ENCODE measurements at places on chromosomes 2 and 18.

- DNase-seq: no peak
These were observed 185.1 kb downstream of the TCF4 start for GRCh38 chr18:55402731-55403405.

DNA sequence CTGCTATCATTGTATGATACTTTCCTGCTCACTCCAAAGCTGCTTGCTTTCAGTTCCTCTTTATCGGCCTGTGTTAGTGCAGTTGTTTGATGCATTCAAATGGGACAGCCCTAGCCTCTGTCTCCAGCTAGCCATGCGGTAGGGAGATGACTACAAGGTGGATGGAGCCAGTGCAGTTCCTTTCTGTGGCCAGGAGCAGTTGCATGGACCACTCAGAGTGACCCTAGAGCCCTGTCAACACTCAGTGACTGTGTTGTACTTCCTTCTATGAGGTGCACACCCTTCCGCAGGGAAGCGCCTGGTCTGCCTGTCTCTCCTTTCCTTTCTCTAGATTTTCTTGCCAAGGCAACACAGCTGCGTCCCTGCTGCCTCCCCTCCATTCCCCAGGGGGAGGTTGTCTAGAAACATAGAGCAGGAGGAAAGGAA, 33.8 kb downstream of the KCNS3 start:
- DNase-seq: no peak

- DNase-seq: no peak
These were observed 40.2 kb upstream of the ZNF638 start for GRCh38 chr2:71291398-71291797.

- no peak for DNase-seq
These were observed 94.1 kb upstream of the SLC14A2 start for GRCh38 chr18:45521136-45521535.

DNA sequence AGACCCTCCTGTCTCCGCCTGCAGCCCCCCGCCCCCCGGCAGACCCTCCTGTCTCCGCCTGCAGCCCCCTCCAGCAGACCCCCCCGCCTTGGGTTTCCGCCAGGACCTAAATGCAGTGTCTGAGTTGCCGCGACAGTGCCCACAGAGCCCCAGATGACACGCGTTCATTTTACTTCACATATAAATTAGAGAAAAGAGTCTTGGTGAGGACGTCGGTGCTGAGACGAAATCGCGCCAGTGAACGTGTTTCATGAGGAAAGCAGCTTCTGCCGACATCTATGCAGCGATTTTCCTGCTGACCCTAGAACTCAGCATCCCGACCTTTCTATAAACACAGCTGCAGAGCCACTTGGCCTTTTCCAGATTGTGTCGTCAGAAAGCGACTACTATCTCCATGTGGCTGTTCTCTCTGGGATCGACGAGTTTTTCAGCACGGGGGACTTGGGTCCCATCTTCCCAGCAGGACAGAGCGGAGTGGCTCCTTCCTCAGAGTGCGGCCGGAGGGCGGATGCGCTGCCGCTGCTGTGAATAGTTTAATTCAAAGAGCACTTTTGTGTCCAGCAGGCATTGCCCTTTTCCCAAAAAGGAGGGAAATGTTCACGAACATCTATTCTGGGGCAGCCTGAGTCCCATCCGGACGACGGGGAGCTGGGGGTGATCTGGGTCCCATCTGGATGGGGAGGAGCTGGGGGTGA, 136.7 kb downstream of the NFATC1 start:
- DNase-seq: no peak

DNA sequence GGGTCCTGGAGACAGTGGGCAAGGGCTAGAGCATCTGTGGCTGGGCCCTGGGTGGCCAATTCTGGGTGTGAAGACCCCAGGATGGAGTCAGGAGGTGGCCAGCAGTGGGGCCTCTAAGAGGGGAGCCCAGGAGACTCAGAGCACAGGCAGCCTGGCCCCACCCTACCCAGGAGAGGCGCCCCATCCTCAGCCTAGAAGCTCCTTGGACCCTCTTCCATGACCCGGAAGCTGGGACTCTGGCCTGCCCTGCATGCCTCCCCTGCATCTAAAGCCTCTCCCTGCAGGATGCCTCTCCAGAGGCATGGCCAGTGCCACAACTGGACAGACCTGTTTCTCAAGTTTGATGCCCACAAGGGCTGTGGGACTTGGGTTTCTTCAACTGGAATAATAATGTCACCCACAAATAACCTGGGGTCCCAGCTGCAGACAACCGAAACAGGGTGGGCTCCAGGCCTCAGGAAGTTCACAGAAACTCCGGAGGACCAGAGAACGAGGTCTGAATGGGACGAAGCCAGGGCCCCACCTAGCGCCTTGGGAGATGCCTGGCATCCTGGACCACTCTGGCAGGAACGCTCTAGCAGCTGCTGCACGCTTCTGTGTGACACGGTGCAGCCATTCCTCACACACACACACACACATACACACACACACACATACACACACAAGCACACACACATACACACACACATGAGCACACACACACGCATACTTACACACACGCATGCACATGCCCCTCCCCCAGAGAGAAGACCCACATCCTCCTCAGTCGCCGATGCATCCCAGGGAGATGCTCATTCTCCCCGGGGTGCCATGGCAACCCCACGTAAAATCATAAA, 16.4 kb downstream of the KCNIP3 start:
- DNase-seq: no peak

DNA sequence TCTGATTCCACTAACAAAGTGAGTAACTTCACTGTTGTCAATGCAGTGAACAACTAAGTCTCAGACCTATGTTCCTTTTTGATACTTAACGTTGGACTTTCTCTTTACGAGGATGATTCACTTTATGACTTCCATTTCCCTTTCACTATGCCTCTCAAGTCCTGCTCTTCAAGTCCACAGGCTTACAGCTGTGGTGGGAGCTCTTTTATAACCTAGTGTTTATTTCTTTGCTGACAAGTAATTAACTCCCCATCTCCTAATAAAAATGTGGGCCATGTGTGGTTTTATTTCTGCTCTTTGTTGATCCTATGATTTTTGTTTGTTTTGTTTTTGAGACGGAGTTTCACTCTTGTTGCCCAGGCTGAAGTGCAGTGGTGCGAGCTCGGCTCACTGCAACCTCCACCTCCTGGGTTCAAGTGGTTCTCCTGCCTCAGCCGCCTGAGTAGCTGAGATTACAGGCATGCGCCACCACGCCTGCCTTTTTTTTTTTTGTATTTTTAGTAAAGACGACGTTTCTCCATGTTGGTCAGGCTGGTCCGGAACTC, 142.1 kb downstream of the USP34 start:
- DNase-seq: peak; percentile 71

DNA sequence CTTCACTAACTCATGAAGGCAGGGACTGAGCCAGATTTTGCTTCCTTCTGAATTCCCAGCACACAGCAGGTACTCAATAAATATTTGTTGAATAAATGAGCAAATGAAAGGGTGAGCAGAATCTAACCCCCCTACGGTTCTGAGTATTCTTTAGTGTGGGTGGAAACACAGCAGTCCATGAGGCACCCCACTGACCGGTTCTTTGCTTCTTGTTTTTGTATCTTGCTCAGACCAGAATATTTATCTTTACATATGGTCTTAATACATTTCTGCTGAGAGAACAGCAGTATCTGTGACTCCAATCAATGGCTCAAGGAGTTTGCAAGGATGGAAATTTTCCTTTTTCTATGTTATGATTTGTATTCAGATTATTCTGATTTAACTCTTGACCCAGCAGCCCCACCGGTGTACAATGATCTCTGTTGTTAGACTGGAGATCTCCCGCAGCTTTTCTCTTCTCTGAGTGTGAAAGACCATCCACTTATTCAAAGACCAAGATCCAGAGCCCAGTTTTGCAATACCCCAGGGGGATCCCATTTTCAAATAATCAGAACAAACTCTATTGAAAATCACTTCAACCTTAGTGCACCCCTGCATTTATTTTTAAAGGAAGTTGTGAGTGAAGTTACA, 506.5 kb upstream of the TNP1 start:
- DNase-seq: no peak

DNA sequence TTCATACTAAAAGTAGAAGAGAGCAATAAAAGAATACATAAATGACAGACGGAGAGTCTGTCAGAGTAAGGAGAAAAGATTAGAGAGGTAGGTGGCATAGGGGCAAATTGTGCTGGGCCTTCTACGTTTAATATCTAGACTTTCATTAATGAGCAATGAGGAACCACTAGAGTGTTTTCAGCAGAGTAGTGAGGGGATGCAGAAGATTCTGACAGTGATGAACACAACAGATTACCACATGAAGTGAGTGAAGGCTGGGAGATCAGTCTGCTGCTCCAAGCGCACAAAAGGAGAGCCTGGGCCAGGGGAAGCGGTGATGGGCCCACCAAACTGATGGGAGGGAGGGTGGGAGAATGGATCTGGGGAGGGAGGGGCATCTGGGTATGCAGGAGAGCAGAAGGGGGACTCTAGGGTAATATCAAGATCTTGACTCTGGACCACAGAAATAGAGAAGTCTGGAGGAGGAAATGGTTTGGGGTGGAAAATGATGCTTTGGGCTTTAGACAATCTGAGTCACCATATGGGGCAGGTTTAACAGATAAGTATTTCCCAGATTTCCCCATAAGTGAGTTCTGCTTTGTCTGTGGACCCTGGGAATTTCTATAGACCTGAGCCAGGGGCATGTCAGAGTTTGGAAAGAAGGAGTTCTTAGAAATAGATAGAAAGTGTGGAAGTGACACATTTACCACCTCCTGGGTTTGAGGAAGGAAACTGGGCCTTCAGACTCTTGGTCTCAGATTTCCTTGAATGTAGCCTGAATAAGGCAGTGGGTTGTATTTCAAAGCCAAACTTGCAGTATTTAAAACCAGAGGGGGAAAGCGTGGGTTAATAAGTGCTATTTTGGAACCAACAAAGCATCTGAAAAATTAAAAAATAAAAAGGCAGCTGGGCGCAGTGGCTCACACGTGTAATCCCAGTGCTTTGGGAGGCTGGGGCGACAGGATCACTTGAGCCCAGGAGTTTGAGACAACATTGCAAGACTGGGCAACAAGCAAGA, 15.0 kb upstream of the IL1A start:
- no peak for DNase-seq

DNA sequence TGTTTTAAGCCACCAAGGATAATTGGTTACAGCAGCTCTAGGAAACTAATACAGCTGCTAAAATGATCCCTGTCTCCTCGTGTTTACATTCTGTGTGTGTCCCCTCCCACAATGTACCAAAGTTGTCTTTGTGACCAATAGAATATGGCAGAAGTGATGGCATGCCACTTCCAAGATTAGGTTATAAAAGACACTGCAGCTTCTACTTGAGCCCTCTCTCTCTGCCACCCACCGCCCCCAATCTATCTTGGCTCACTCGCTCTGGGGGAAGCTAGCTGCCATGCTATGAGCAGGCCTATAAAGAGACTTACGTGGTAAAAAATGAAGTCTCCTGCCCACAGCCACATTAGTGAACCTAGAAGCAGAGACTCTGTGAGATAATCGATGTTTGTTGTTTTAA, 3.5 kb upstream of the IL1F10 start:
- no peak for DNase-seq

DNA sequence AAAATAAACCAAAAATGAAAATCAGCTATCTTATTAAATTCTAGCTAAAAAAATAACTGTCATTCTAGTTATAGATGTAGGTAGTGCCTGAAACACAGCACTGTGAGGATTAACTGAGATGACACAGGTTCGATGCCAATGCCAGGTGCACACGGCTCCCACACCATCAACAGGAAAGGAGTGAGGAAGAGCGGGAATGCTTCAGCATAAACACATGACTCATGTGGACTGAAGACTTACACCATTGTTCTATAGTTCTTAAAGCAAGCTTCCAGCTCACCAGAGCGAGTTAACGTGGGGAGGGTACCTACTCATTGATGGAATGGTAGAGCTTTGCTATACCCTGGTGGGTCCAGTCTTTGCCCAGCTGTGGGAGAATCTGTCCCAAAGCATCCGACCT, 76.7 kb downstream of the EMILIN2 start:
- no peak for DNase-seq

- DNase-seq: peak; percentile 68
These were observed 153.3 kb upstream of the NDUFV2 start for GRCh38 chr18:8949206-8949605.

- DNase-seq: no peak
These were observed 40.6 kb downstream of the TAF1B start for GRCh38 chr2:9883897-9884296.

GRCh38 chr18:57447154-57447621, 12.0 kb downstream of the ONECUT2 start:
- DNase-seq: no peak

GRCh38 chr18:50183556-50183955, 11.4 kb downstream of the MYO5B start:
- DNase-seq: no peak

DNA sequence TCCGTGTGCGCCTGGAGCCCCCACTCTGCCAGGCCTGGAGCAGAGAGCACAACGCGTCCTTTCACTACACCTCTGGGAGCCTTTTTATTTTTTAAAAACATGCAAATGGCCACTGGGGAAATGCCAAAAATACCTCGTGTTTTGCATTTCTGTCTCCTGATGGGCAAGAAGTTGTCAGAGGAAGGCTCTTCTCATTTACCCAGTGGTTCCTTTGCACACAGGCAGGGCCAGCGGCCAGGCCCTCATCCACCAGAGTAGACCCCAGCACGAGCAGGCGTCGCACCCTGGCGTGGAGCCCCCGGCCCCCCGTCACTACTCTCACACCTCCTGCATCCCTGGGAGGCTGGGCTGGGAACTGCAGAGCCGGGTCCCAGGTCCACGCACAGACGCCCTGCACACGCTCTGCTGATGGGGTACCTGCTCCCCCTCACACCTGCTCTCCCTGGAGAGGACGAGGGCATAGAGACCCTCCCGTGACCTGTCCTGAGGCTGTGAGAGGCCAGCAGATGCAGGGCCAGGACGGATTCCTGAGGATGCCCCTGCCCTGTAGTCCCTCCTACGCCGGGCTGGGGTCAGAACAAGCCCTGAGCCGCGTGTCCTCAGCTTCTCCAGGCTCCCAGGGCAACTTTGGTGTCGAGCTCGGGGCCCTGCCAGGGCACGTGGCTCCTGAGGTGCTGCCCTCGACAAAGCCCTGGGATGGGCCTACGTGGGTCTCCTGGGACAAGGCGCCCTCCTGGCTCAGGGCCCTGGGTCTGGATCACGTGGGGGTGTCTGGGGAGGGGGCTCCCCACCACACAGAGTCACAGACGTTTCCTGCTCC, 65.0 kb downstream of the NFATC1 start:
- no peak for DNase-seq

DNA sequence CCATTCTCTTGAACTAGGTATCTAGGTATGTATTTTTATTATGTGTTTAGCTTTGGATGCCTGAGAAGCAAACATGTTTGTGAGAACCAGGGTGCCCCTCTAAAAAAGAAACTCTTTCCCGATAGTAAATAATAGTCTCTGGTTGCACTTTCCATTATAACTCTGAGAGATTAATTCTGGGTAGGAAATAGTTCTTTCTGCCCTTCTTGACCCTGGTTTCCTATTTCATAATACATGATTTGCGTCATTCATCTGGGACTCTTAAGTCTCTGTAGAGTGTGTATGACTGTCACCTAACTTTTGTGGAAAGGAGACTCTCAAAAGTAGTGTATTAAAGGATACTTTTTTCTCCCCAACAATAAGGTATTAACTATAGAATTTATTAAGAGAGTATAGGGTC, 31.5 kb downstream of the ACSL3 start:
- no peak for DNase-seq

- DNase-seq: no peak
These were observed 19.8 kb downstream of the MPHOSPH10 start for GRCh38 chr2:71150082-71150816.

DNA sequence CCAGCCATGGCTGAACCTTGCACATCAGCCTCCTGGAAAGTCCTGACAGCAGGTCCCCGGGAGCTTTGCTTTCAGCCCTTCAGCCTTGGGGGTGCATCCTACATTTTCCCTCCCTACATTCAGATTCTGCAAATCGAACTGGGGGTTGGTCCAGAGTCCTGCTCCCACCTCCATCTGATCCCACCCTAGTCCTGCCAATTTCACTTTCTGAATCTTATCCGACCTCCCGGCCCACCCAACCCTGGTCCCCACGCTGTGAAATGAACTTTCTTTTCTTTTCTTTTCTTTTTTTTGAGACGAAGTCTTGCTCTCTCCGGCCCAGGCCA, 47.8 kb upstream of the ODC1 start:
- no peak for DNase-seq

Measured in NCI-H510A treated with DMSO at 0.1 percent for 48 hours (cell line).